ENCODE measurements at places on chromosomes 11 and 22. TPM values are rescaled to one million over a fixed set of nuclear protein-coding genes. Genes with fewer than 3 reads are reported as not detected.

OR6T1 gene
- total RNA-seq, result not detected

CD3G gene
- total RNA-seq, result not detected

CSKMT gene
- 3.6 TPM for total RNA-seq

OR5M10 gene
- not detected for total RNA-seq

All from renal cortical epithelial cell (primary cell).